ENCODE measurements at places on chromosomes 5 and 9. TPM values are rescaled to one million over a fixed set of nuclear protein-coding genes. Genes with fewer than 3 reads are reported as not detected.

The INSL4 gene
- 0.05 TPM for polyA plus RNA-seq

DNA sequence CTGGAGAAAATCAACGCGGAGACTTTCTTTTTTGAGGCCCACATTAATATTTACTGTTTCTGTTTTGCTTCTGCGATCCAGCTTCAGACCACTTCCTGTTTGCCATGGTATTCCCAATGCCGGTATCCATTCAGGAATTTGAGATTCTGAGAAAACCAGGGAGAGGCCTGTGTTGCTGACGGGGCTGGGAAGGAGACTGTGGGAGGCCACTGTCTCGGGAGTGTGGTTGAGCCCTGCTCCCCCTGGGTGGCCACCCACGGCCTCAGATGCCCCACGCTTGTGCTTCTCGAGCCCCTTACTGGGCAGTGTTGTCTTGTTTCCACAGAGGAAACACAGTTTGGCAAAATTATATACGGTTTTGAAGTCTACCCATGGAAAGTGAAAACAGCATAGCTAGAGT lies 403.6 kb upstream of the IRX2 start:
- no peak for DNase-seq

GRCh38 chr5:177361418-177362291 lies 3.9 kb downstream of the RGS14 start:
- DNase-seq: no peak

The PFN3 gene
- polyA plus RNA-seq: not detected

DNA sequence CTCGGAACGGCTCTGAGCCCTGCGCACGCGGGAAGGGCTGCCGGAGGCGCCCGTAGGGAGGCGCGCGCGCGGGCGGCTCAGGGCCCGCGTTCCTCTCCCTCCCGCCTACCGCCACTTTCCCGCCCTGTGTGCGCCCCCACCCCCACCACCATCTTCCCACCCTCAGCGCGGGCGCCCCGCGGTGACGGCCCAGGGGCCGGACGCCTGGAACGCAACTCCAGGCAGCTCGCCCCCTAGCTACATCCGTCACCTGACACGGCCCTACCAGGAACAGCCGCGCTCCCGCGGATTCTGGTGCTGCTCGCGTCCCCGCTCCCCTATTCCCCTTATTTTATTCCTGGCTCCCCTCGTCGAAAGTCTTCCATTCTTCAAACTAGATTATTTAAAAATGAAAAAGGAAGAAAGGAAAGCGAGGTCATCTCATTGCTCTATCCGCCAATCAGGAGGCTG lies at the start of gene CDKN2B-AS1:
Gene CDKN2B-AS1 (plus strand): TSS at position 236 of the 450 bp plus-strand sequence.
- DNase-seq: no peak

- DNase-seq: peak; percentile 45
These were observed 41.6 kb downstream of the MYO10 start for GRCh38 chr5:16894236-16895057.

The ASTN2 gene
- polyA plus RNA-seq: 6.6 TPM

The FAM114A2 gene
- polyA plus RNA-seq: 23.8 TPM

The PHF24 gene
- not detected for polyA plus RNA-seq

GRCh38 chr9:136211441-136212344 lies 6.8 kb upstream of the LHX3 start:
- no peak for DNase-seq

- DNase-seq: no peak
These were observed 2.4 kb downstream of the LTC4S start for GRCh38 chr5:179795863-179796833.

DNA sequence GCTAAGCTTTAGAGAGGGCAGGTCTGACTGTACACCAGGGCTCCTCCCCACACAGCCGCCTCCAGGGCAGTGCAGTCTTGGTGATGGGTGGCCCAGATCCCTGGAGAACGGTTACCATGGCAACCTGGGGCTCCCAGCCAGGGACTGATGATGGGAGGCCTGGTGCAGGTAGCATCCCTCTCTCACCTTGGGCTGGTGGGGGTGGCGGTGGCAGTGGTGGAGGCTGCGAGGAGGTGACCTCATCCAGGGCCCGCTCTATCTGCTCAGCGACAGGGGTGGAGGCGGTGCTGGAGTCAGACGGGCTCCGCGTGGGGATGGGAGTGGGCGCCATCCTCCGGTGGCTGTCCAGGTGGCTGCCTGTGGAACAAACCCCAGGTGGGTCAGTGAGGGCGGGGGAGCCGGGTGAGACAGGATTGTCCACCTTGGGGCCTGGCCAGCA lies 12.3 kb downstream of the PRR7 start:
- no peak for DNase-seq

DNA sequence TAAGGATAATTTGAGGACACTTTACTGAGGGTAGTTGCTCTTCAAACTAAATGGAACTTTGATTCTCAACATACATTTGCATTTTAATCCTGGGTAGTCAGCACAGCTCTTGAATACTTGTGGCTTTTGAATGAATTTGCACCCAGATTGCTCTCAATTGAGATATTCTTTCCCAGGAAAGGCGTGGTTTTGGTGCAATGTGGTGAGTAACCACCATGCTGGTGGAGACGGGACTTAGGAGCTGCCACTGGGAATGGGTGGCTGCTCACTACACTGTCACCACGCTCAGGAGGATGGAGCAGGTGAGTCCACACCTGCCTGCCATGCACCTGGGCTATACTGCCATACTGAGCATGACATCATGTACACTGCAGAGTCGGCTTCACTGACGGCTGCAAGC lies 99.2 kb downstream of the IRX1 start:
- DNase-seq: no peak

The PCDHGA10 gene
- polyA plus RNA-seq: 11.7 TPM

The MCTP1 gene
- polyA plus RNA-seq: 0.66 TPM

- no peak for DNase-seq
These were observed 408.8 kb downstream of the ENC1 start for GRCh38 chr5:74231697-74232096.

The XPA gene
- polyA plus RNA-seq: 3.5 TPM

The CXXC5 gene
- polyA plus RNA-seq: 21.3 TPM

GRCh38 chr9:81976351-81976750 lies 12.2 kb upstream of the SPATA31D1 start:
- no peak for DNase-seq

GRCh38 chr5:171715551-171715950 lies 70.1 kb upstream of the SMIM23 start:
- no peak for DNase-seq

The FAM78A gene
- 0.26 TPM for polyA plus RNA-seq
